Body of pancreas (tissue), 4 donors: ENCODE measurements at places on chromosomes 4 and X. TPM values are rescaled to one million over a fixed set of nuclear protein-coding genes. Genes with fewer than 3 reads are reported as not detected.

Gene MAP3K15
- 0.26 TPM for total RNA-seq

Gene SPACA5
- not detected for total RNA-seq

Gene DMP1
- total RNA-seq, result not detected

Gene PTTG2
- total RNA-seq, result 9.2 TPM

Gene QRFPR
- total RNA-seq, result not detected

Gene CXorf51A
- not detected for total RNA-seq

Gene CLDN34
- not detected for total RNA-seq

Gene EVC2
- total RNA-seq, result 8.6 TPM

Gene N4BP2
- total RNA-seq, result 14.8 TPM

DNA sequence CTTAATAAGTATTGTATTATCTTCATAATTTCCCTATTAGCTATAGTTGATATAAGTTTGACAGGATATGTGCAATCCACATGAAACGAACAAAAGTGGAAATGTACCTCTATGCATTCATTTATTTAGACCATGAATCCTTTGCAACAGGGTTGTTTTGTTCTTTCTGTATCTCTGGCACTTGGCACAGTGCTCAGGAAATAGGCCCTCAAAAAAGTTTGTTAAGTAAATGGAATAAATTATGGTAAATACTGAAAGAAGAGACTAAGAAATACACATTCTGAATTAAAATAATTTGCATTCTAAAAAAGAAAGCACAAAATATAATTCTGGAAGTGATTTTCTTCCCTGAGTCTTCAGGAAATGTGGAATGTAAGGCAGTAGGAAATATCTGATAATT lies 39.3 kb downstream of the TAPT1 start:
- no peaks in the 10 kb centered on the region for H3K27me3 ChIP-seq
- no peak for DNase-seq
- peaks cover 2% of the 10 kb centered on the region for H3K36me3 ChIP-seq
- H3K27ac ChIP-seq, result no peak overlapping the region

- no peak overlapping the region for H3K4me3 ChIP-seq
- H3K27me3 ChIP-seq, result no peaks in the 10 kb centered on the region
- no peaks in the 10 kb centered on the region for H3K4me1 ChIP-seq
- H3K27ac ChIP-seq, result no peak overlapping the region
- peaks cover 2% of the 10 kb centered on the region for H3K36me3 ChIP-seq
These were observed 11.7 kb downstream of the GPKOW start for GRCh38 chrX:49111791-49112190.

DNA sequence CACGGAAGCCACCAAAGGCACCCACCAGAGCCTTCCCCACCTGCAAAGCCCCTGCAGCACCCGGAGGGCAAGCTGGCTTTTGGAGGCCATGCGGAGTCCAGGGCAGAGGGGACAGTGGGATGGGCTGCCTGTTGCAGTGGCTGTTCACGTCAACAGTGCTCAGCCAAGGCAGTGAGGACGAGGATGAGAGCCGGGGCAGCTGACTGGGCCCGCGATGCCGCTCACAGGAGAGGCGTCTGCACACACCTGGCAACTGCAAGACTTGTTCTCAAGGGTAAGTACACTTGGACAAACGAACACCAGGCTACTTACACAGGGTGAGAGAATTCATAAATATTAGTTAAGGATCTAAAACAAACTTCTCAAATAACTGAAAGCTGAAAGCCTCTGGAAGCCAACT lies 19.6 kb downstream of the FGFR3 start:
- no peak overlapping the region for H3K27ac ChIP-seq
- H3K4me3 ChIP-seq, result no peak overlapping the region
- H3K4me1 ChIP-seq, result peaks cover 22% of the 10 kb centered on the region
- peak; percentile 62 for DNase-seq
- H3K27me3 ChIP-seq, result no peaks in the 10 kb centered on the region

- no peak overlapping the region for H3K4me3 ChIP-seq
- no peak overlapping the region for H3K27ac ChIP-seq
- DNase-seq, result no peak
- no peaks in the 10 kb centered on the region for H3K27me3 ChIP-seq
- no peaks in the 10 kb centered on the region for H3K4me1 ChIP-seq
These were observed 53.0 kb upstream of the GABRA2 start for GRCh38 chr4:46442963-46443362.

DNA sequence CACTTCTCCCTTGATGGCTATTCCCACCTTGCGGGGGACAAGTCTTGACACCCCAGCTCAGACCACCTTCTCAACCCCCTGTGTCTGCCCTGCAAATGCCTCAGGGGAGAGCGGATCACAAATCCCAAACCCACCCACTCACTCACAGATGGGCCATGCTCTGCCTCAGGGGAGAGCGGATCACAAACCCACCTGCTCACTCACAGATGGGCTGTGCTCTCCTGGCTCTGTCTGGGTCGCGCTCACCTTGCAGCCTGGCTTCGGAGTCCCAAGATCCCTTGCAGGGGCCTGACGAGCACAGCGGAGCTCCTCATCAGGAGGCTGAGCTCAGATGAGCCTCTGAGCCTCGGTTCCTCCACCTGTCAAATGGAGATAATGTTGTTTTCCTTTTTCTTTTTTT lies 38.6 kb downstream of the HTRA3 start:
- no peaks in the 10 kb centered on the region for H3K36me3 ChIP-seq
- H3K4me1 ChIP-seq, result no peaks in the 10 kb centered on the region
- H3K27me3 ChIP-seq, result no peaks in the 10 kb centered on the region
- H3K27ac ChIP-seq, result no peak overlapping the region

DNA sequence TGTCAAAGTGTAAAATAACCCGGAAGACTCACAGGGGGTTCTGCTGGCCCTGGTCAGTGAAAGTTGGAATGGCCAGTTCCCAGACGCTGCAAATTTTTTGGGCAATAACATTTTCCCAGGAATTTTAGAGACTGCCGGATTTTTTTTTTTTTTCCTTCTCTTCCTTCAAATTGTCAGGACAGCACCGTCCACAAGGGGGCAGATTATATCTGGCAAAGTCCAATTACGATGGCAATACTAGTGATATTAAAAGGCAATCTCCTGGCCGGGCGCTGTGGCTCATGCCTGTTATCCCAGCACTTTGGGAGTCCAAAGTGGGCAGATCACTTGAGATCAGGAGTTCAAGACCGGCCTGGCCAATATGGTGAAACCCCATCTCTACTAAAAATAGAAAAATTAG lies 20.5 kb downstream of the SLC25A5 start:
- DNase-seq, result peak; percentile 73
- H3K27ac ChIP-seq, result no peak overlapping the region
- H3K36me3 ChIP-seq, result no peaks in the 10 kb centered on the region

- H3K4me3 ChIP-seq, result peak overlapping the region; percentile 39
- DNase-seq, result peak; percentile 91
- H3K27me3 ChIP-seq, result no peaks in the 10 kb centered on the region
- H3K27ac ChIP-seq, result peak overlapping the region; percentile 95
- peaks cover 34% of the 10 kb centered on the region for H3K4me1 ChIP-seq
These were observed 669 bp upstream of the PHKA2 start for GRCh38 chrX:18984381-18985185.

GRCh38 chrX:135688137-135688536 lies 25.3 kb upstream of the CT45A1 start:
- no peaks in the 10 kb centered on the region for H3K4me1 ChIP-seq
- DNase-seq, result no peak
- no peaks in the 10 kb centered on the region for H3K36me3 ChIP-seq

DNA sequence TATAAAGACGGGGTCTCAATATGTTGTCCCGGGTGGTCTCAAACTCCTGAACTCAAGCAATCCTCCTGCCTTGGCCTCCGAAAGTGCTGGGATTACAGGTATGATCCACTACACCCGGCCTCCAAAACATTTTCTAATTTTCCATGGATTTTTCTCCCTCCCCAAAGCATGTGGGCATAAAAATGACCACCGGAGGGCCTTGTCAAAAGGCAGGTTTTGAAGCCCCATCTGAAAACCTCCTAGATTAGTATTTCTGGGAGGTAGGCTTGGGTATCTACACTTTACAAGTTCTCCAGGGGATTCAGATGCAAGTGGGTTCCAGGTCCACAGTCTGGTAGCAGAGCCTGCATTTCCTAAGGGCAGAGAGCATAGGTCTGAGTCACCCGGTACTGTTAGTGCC lies 1.4 kb upstream of the GPR173 start:
- H3K36me3 ChIP-seq, result no peaks in the 10 kb centered on the region
- no peaks in the 10 kb centered on the region for H3K4me1 ChIP-seq
- DNase-seq, result no peak
- H3K4me3 ChIP-seq, result no peak overlapping the region
- no peaks in the 10 kb centered on the region for H3K27me3 ChIP-seq

GRCh38 chr4:25564836-25565235 lies 90.8 kb upstream of the SLC34A2 start:
- no peak for DNase-seq
- H3K36me3 ChIP-seq, result no peaks in the 10 kb centered on the region
- H3K4me3 ChIP-seq, result no peak overlapping the region
- no peaks in the 10 kb centered on the region for H3K27me3 ChIP-seq
- peaks cover 24% of the 10 kb centered on the region for H3K4me1 ChIP-seq
- no peak overlapping the region for H3K27ac ChIP-seq

DNA sequence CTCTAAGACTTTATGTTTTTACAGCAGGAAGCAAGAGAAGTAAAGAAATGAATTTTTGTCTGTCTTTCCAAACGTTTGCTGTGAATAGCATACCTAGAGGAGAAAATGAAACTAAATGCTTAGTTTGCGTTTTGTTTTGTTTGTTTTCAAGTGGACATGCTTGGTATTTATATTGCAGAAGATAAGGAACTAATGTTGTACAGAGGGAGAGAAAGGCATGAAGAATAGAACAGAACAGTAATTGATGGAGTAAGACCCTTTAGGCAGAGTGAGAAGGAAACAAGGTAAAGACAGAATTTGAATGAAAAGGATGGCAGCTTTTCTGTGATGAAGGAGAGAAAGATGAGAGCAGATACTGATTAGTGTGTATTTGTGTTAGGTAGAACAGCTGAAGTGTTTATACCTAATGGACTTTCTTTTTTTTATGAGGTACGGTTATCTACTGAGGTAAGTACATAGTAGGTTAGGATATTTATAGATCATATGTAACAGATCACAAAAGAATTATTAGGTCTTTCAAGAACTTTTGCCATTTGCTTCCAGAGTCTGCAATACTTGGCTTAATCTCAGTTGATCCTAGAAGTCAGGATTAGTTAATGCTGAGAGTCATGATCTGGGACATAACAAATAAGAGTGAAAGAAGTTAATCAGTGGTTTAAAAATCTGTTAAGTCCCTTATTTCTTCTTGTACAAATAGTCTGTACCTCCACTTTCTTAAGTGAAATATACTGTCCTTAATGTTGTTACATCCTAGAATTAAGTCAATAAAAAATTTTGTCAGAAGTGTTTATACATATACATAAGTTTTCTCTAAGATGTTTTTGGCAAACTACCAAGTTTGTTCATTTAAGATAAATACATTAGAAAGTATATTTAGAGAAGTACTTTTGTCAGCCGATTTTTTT lies 36.8 kb downstream of the FABP2 start:
- no peak overlapping the region for H3K27ac ChIP-seq
- H3K4me3 ChIP-seq, result no peak overlapping the region

DNA sequence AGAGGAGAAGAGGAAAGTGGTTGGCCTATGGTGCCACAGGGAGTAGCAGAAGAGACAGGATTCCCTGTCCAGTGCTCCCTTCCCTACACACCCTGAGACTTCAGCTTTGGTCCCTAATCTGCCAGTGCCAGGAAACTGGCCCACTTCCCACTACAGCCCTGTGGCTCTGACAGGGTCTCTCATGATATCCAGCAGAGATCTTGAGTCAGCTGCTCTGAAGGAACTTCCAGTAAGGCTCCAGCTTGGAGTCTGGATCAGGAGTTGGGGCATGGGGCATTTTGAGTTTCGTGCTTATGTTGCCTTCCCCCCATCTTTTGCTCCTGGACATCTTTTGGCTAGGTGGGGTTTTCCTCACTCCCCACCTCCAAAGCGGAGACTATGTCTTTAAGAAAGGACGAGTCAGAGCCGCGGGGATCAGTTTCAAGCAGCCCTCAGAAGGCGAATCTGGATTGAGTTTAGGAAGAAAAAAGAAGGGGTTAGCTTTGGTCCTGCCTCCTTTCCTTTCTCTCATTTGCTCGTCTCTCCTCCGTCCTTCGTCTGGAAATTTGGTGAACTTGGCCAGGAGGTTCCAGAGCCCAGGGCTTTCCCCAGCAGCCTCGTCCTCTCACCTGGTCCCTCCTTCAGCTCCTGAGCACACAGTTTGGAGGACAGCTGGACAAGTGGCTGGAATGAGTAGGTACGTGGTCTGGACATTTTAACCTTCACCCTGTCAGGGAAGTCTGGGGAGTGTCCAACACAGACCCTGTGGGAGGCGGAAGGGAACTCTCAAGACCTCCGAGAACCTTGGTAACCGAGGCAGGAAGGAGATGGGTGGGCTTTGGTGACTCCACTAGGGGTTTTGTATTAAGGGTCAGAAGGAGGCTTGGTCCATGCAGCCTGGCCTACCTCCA lies 104.4 kb downstream of the RTL5 start:
- no peaks in the 10 kb centered on the region for H3K27me3 ChIP-seq
- no peak for DNase-seq
- peaks cover 15% of the 10 kb centered on the region for H3K4me1 ChIP-seq
- no peak overlapping the region for H3K27ac ChIP-seq

- no peaks in the 10 kb centered on the region for H3K27me3 ChIP-seq
- H3K4me3 ChIP-seq, result no peak overlapping the region
- H3K27ac ChIP-seq, result no peak overlapping the region
- no peaks in the 10 kb centered on the region for H3K36me3 ChIP-seq
- peak; percentile 6 for DNase-seq
These were observed 47.5 kb downstream of the CPZ start for GRCh38 chr4:8639777-8640720.

- no peaks in the 10 kb centered on the region for H3K27me3 ChIP-seq
- H3K27ac ChIP-seq, result no peak overlapping the region
- no peaks in the 10 kb centered on the region for H3K36me3 ChIP-seq
- DNase-seq, result no peak
These were observed 348.1 kb downstream of the RAPGEF2 start for GRCh38 chr4:159451006-159451405.

- no peaks in the 10 kb centered on the region for H3K4me1 ChIP-seq
- no peaks in the 10 kb centered on the region for H3K36me3 ChIP-seq
- DNase-seq, result no peak
- no peaks in the 10 kb centered on the region for H3K27me3 ChIP-seq
- no peak overlapping the region for H3K4me3 ChIP-seq
- H3K27ac ChIP-seq, result no peak overlapping the region
These were observed 12.6 kb downstream of the C4orf36 start for GRCh38 chr4:86879641-86880040.
